Esophagus mucosa (tissue), 1 donor: ENCODE measurements at places on chromosomes 13 and 19.

- no peak for ATAC-seq
Measured at GRCh38 chr13:103272770-103273169, 206.6 kb upstream of the SLC10A2 start.

GRCh38 chr13:38072696-38073095 lies 203.1 kb upstream of the TRPC4 start:
- no peak for ATAC-seq

DNA sequence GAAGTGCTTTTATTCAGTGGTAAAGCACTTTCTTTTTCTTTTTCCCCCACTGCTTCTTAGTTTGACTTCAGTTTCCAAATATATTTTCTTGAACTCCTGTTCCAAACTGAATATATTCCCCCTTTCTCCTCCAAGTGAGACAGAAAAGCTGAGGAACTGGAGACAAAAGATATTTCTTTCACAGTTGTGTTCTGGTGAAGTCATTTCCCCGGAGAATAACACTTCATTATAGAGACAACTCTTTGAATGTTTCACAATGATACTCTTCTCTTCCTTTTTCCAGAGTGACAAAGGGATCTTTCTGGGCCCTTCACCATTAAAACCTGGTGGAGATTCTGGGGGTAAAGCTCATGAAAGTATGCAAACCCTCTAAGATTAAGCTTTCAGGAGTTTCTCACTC lies 860.8 kb upstream of the SLITRK5 start:
- ATAC-seq, result no peak

GRCh38 chr19:12885749-12886650 lies 1.0 kb downstream of the KLF1 start:
- ATAC-seq, result no peak

DNA sequence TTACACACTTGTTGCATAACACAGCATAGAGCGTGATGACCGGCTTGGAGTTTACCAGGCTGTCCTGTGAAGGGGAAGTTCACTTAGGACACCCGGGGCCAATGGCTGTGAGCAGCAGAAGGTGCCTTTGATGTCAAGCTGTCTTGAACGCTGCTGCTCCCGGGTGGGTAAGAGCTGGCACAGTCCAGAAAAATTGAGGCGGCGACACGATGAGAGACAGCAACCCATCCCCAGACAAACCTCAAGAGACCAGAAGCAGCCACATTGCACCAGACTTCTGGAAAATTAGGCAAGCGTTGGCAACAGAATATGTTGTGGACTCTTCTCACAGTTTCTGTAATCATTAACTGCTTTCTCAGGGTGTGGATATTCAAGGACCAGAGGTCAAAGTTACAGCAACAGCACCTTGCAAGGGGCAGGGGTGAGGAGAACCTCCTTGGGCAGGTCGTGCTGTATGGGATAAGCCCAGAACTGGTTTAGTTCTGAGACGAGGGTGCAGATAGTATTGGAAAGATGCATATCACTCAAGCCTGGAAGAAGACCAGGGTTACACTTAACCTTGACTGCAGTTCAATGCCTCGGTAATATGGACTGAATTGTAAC lies 10.1 kb downstream of the NFILZ start:
- peak; percentile 32 for ATAC-seq

- no peak for ATAC-seq
Measured at GRCh38 chr13:20348645-20349408, 116.7 kb upstream of the GJB6 start.

GRCh38 chr19:30799865-30800755 lies 427.9 kb downstream of the ZNF536 start:
- ATAC-seq, result peak; percentile 31

DNA sequence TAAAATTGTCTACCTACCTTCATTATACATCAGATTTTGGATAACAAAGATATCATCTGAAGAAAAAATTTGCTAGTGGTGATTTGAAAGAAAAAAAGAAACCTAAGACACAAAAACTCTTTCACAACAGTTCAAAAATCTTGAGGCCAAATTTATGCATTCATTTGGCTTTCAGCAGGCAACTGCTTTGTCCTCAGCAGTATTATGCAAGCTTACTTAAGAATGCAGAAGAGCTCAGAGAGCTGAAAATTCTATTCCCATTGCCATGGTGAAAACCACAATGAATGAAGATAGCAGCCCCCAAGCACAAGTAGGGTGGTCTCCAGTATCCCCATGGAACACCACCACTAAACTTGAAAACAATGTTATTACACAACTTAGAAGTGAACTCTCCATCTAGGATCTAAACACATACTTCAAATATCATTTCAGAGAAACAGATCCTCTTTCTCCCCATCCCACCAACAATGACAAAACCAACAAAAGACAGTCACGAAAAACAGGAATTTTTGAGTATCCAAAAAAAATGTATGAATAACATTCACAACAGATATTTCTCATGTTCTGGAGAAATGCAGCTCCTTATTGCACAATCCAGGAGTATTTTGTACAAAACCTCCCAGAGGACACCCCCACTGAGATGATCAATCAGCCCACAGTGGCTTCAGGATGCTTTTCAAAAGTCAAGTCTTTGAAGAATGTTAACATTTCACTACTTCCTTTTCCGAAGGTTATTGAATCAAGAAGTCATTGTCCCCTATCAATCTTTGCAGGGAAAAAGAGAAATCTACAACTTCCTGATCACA lies 192.7 kb downstream of the LHFPL6 start:
- no peak for ATAC-seq

GRCh38 chr13:94667190-94667589 lies 45.2 kb downstream of the SOX21 start:
- ATAC-seq, result no peak

GRCh38 chr13:27391471-27391870 lies 32.9 kb upstream of the GTF3A start:
- no peak for ATAC-seq

DNA sequence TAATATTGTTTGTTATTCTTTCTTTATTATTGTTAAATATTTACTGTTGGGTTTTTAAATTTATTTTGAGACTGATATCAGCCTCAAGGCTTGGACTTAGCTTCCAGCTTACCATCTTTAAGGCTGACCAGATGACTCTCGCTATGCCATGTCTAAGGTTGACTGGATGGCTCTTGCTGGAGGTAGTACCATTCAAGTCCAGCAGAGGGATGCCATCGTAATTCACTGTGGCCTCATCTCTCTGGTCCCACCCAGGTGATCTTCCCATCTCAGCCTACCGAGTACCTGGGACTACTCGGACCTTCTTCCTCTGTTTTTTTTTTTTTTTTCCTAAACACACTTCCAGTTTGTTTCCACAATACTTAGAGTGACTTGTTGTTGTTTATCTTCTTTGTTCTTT lies 41.7 kb upstream of the ZNF91 start:
- ATAC-seq, result no peak

- ATAC-seq, result peak; percentile 7
Measured at GRCh38 chr19:4456476-4456842, 1.1 kb downstream of the UBXN6 start.

- ATAC-seq, result no peak
Measured at GRCh38 chr19:39759457-39760184, 19.0 kb upstream of the LEUTX start.

DNA sequence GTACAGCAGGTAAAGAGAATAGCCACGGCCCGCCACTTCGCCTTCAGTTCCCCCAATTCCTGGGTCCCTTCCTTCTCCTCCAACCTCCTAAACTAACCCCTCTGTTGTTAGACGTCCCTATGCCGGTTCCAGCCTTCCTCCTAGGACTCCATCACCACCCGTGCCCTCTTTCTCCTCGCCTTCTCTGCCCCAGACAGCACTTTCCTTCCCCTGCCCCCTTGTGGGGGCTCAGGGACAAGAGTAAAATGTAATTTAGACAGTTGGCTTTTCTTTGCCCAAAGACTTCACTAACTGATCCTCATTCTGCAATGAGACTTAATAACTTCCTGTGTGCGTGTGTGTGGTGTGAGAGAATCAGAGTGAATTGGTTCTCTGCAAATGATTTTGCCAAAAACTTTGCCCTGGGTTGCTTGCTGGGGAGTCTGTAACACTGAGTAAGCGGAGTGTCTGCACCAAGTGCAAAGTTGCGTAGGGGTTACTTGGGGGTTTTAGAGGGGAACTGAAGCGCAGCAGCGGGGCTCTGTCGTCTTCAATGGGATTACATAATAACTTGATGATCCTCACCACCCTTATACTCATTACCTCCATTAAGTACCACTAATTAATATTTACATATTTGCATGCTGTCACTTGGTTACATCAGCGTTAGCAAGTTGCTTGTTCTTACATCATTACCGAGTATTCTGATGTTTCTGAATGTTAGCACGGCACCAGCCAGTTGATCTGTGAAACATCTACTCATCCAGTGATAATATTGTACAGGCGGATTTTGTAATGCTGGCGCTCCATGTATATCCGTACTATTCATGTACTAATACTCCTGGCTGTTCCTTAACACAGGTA lies 19.9 kb upstream of the SGCG start:
- ATAC-seq, result no peak

DNA sequence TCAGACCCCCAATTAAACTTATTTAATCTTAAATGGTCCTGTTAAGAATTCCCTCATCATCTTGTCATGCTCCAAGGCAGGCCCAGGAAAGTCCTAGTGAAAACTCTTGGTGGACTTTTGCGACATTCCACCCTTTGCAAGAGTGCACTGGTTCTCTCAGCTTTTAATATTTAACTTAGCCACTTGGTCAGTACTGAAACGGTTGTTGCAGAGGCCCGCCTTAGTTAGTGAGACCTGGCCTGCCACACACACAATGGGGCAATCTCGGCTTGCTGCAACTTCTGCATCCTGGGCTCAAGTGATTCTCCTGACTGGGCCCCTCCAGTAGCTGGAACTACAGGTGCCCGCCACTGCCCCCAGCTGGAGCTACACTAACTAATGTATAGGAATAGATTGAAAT lies 1366.0 kb downstream of the UQCRFS1 start:
- no peak for ATAC-seq

DNA sequence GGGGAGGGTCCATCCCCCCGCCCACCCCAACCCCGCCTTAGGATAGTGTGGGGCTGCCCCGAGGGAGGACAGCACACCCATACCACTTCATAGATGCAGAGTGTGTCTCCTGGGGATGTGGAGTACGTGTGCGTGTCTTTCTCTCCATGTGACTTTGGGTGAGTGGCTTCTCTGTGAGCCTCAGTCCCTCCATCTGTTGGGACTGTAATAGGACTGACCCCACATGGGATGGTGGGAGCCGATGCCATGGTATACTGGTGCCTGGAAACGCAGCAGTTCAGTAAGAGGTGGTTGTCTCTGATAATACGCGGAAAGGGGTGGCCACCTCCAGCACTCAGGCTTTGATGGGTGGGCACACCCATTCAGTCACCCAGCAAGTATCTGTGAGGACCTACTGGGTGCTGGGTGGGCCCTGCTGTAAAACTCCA lies 816 bp upstream of the PRKD2 start:
- ATAC-seq, result no peak

- no peak for ATAC-seq
Measured at GRCh38 chr19:45576682-45577081, 7.9 kb downstream of the OPA3 start.

GRCh38 chr13:45584816-45585215 lies 30.7 kb downstream of the ERICH6B start:
- no peak for ATAC-seq

DNA sequence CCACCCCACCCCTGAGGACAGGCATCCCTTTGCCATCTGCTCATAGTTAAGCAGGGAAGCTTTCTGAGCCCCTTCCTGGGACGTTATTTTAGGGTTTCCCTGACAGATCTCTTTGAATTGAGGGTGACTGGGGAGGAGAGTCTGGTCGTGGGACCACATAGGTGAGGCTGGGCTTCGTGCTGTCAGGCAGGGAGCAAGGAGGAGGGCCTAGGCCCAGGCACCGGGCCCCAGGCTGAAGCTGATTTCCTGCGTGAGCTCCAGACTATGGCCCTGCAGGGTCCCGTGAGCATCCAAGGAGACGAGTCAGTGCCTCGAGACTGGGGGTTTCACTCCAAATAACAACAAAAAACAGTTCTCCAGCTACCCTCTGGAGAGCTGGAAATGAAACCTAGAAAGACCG lies 60.4 kb downstream of the MYO9B start:
- ATAC-seq, result no peak

- no peak for ATAC-seq
Measured at GRCh38 chr13:53382008-53382407, 353.4 kb downstream of the OLFM4 start.

- ATAC-seq, result no peak
Measured at GRCh38 chr13:44169018-44169911, 204.4 kb upstream of the SERP2 start.

DNA sequence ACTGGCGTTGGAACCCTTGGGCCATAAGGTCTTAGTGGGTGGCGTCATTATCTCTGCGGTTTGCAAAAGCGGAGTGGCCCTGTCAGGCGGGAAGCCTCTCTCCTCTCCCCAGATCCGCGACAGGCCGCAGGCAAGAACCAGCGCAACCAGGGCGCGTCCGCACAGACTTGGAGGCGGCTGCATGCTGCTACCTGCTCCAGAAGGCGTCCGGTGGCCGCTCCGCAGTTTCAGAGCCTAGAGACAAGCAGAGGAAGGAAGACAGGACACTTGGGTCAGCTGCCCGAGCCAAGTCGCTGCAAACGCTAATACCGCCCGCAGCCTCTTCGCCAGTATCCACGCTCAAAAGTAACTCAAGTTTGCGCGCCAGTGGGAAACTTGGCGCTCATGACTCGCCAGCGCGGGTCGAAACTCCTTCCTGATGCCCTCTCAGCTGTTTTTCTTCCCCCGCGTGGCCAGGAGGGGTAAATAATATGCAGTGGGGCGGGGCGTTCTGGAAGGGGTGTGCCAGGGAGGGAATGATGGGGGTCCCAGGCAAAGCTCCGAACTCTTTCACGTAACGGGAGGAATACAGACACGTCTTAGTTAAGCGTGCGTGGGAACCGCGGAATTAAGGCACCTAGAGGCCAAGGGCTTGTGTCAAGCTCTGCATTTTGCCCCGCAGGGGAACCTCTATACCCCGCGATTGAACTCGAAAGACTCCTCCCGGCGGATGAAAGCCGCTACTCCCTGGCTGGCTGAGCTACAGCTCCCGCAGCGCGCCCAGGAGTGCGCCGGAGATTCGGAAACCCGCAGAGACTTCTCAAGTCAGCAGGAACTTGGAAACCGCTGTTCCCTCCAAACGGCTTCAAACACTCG lies at the start of gene EDNRB:
Gene EDNRB, minus strand, starts transcription at position 441 of the 855 bp plus-strand sequence. Its CDS starts 258 bp downstream, at position 183.
- ATAC-seq, result peak; percentile 28

GRCh38 chr13:74444161-74444571 lies 310.0 kb upstream of the KLF12 start:
- no peak for ATAC-seq

- ATAC-seq, result no peak
Measured at GRCh38 chr13:106415442-106415841, 120.0 kb downstream of the EFNB2 start.

DNA sequence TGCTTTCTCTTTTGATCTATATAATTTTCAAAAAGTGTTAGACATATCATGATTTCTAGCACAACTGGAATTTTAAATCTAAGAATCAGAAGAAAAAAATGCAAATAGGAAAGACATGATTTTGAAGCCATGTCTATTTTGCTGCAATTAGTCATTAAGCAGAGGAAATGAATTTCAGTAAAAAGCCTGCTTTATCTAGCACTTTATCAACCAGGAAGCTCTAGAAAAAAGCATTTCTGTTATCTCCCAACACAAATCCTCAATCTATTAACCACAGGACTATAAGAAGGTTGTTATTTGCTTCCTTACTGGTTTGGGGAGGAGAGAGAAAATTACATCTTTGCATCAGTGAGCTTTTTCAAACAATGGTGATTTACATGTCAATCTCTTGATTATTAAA lies 716.7 kb downstream of the DIAPH3 start:
- ATAC-seq, result no peak

- no peak for ATAC-seq
Measured at GRCh38 chr19:5352229-5352763, 11.7 kb upstream of the PTPRS start.
